ENCODE measurements at places on chromosomes 12 and 14. TPM values are rescaled to one million over a fixed set of nuclear protein-coding genes. Genes with fewer than 3 reads are reported as not detected.

KLHL42 gene
- 20.5 TPM for total RNA-seq

PHLDA1 gene
- 8.5 TPM for total RNA-seq

KRT85 gene
- total RNA-seq: not detected

ATXN7L3B gene
- 45.1 TPM for total RNA-seq

PRKD1 gene
- total RNA-seq: not detected

LRRC43 gene
- total RNA-seq: not detected

SNRNP35 gene
- 44.0 TPM for total RNA-seq

CLEC4D gene
- not detected for total RNA-seq

GIT2 gene
- 133 TPM for total RNA-seq

OTX2 gene
- total RNA-seq: not detected

GPN3 gene
- 16.6 TPM for total RNA-seq

GPR68 gene
- 10.6 TPM for total RNA-seq
